ENCODE measurements at places on chromosomes 1 and 21. TPM values are rescaled to one million over a fixed set of nuclear protein-coding genes. Genes with fewer than 3 reads are reported as not detected.

Gene RSPH1
- total RNA-seq, result 0.94 TPM

Gene MARCKSL1
- 332 TPM for total RNA-seq

Gene MYBPHL
- total RNA-seq, result 0.63 TPM

Gene LENEP
- 2.5 TPM for total RNA-seq

Gene GBP4
- 1.3 TPM for total RNA-seq

Gene GBP3
- total RNA-seq, result 0.31 TPM

Gene CHIT1
- total RNA-seq, result not detected

Gene BRDT
- total RNA-seq, result not detected

Gene MX2
- 0.31 TPM for total RNA-seq

Gene SYNC
- total RNA-seq, result 3.8 TPM

Gene FCER1G
- total RNA-seq, result 3.8 TPM

Gene PITHD1
- total RNA-seq, result 55.7 TPM

Gene PTGFR
- total RNA-seq, result 1.6 TPM

Gene TCHHL1
- total RNA-seq, result not detected

Gene DYRK1A
- total RNA-seq, result 189 TPM
